ENCODE measurements at places on chromosomes 7 and 10. TPM values are rescaled to one million over a fixed set of nuclear protein-coding genes. Genes with fewer than 3 reads are reported as not detected.

Gene PNLIPRP3
- total RNA-seq, result 1.3 TPM

Gene LEP
- not detected for total RNA-seq

Gene TCF7L2
- total RNA-seq, result 133 TPM

Gene RELN
- 1.7 TPM for total RNA-seq

Gene FAM185A
- total RNA-seq, result 35.0 TPM

Gene NPY4R
- total RNA-seq, result 22.9 TPM

Gene CDH23
- total RNA-seq, result 1.7 TPM

DNA sequence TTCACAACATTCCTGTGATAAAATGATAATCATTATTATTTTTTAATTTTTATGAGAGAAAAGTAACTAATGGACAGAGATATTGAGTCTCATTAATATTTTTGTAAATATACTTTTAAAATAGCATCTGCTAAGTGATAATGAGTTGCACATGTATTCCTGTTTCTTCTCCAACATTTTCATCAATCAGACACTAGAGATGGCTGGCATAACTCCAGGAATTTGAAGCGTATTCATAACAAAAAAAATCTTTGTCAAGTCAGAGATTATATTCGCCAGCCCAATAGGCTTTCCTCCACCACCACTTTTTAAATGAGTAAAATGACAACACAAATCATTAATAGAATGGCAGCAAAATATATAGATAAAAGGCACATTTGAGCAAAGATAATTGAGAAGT, 524.0 kb upstream of the KCND2 start:
- H3K4me3 ChIP-seq, result no peak overlapping the region
- no peak overlapping the region for H3K27ac ChIP-seq
- H3K4me1 ChIP-seq, result no peaks in the 10 kb centered on the region
- DNase-seq, result no peak

DNA sequence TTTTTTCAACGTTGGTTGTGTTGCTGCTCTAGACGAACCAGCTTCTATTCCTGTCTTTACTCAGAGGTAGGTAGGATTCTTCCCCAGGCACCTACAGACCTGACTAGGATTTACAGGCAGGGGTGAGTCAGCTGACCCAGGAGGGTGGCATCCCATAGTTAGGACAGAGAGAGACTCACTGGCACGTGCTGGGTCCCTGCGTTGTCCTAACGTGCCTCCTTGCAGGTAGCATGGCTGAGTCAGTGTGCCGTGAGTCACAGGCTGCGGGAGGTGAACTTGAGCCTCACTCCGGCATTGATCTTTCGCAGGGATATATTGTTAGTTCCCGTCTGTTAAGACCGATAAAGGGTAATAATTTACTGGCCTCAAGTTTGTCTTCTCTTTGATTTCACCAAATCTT, 96.5 kb downstream of the PFKFB3 start:
- no peak overlapping the region for H3K4me3 ChIP-seq
- DNase-seq, result peak; percentile 75
- H3K27me3 ChIP-seq, result no peaks in the 10 kb centered on the region
- no peak overlapping the region for H3K27ac ChIP-seq
- no peaks in the 10 kb centered on the region for H3K36me3 ChIP-seq
- peaks cover 48% of the 10 kb centered on the region for H3K4me1 ChIP-seq

- no peaks in the 10 kb centered on the region for H3K27me3 ChIP-seq
- DNase-seq, result no peak
- H3K27ac ChIP-seq, result no peak overlapping the region
- no peak overlapping the region for H3K4me3 ChIP-seq
- H3K36me3 ChIP-seq, result no peaks in the 10 kb centered on the region
- no peaks in the 10 kb centered on the region for H3K4me1 ChIP-seq
These were observed 118.9 kb downstream of the SND1 start for GRCh38 chr7:127770885-127771284.

DNA sequence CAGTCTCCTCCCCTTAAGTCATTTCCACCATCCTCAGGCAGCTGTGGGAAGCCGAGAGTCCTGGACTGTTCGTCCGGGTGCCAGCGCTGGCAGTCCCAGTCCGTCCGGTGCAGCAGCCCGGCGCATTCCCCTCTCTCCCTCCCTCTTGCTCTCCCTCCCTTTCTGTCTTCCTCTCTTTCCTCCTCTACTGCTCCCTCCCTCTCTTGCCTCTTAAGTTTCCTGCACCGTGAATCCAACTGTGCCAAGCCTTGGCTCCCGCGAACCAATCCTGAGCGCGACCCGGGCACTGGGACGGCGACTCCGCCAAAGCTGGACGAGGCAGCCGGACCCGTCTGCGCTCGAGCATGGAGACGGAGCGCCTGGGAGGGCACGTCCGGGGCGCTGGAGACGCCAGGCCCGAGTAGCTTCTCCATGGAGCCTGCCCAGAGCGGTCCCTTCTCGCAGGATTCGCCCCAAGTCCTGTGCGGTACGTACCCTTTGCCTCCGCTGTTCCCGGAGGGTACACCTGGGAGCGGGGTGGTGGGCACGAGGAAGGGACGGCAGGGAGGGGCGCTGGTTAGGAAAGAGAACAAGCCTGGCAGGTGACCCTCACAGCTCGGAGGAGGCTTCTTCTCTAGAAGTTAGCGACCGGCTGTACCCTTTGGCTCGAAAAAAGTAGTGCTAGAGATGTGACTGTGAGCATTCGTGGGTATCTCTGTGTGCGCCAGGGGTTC, 1.0 kb downstream of the NXPH1 start:
- no peak overlapping the region for H3K27ac ChIP-seq
- no peak for DNase-seq
- no peak overlapping the region for H3K4me3 ChIP-seq
- H3K4me1 ChIP-seq, result peaks cover 38% of the 10 kb centered on the region

DNA sequence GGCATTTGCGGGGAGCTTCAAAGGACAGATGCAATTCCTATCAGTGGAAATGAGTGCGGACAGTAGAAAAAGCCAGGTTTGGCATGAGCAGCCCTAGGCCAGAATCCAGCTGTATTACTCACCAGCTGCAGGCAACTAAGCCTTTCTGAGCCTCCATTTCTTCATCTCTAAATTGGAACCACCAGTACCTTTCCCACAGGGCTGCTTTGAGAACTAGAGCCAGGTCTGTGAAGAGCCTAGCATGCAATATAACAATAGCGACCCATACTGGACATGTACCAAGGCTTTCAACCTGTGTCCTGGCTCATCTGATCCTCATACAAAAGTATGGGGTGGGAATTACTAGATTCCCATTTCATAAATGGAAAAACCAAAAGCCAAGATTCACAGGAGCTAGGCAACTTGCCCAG, 101.0 kb downstream of the GSAP start:
- no peaks in the 10 kb centered on the region for H3K27me3 ChIP-seq
- H3K4me1 ChIP-seq, result peaks cover 37% of the 10 kb centered on the region
- H3K4me3 ChIP-seq, result no peak overlapping the region
- no peak overlapping the region for H3K27ac ChIP-seq
- peaks cover 74% of the 10 kb centered on the region for H3K36me3 ChIP-seq

GRCh38 chr10:53122281-53122680, 349.7 kb upstream of the MBL2 start:
- H3K36me3 ChIP-seq, result no peaks in the 10 kb centered on the region
- H3K4me3 ChIP-seq, result no peak overlapping the region
- no peaks in the 10 kb centered on the region for H3K4me1 ChIP-seq
- no peak overlapping the region for H3K27ac ChIP-seq
- no peaks in the 10 kb centered on the region for H3K27me3 ChIP-seq

GRCh38 chr7:7957513-7957912, 11.1 kb upstream of the GLCCI1 start:
- no peaks in the 10 kb centered on the region for H3K36me3 ChIP-seq
- DNase-seq, result no peak
- no peaks in the 10 kb centered on the region for H3K27me3 ChIP-seq
- no peak overlapping the region for H3K4me3 ChIP-seq
- no peak overlapping the region for H3K27ac ChIP-seq

GRCh38 chr10:133310399-133310755, 1.7 kb downstream of the ZNF511 start:
- H3K4me3 ChIP-seq, result no peak overlapping the region
- no peak overlapping the region for H3K27ac ChIP-seq
- H3K27me3 ChIP-seq, result no peaks in the 10 kb centered on the region
- no peak for DNase-seq

- no peaks in the 10 kb centered on the region for H3K4me1 ChIP-seq
- H3K27ac ChIP-seq, result no peak overlapping the region
- H3K36me3 ChIP-seq, result peaks cover 14% of the 10 kb centered on the region
These were observed 34.5 kb downstream of the CRHR2 start for GRCh38 chr7:30647589-30648364.

DNA sequence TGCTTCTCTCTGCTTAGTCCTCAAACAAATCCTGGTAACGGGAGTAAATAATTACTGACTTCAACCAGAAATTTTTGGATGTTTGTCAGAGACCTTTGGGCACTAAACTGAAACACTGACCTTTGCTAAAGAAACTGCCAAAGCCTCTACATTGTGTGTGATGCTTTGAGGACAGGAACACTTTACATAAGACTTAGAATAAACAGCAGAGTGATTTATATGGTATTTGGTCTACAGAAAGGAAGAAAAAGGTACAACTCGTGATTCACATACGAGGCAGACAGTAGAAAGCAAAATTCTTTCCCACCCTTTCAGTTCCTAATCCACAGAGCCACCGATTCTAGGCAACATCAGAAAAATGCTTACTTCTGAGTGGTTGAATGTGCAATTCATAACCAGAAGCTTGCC, 59.8 kb downstream of the SLC16A12 start:
- H3K36me3 ChIP-seq, result no peaks in the 10 kb centered on the region
- DNase-seq, result no peak
- H3K27me3 ChIP-seq, result no peaks in the 10 kb centered on the region
- H3K4me1 ChIP-seq, result no peaks in the 10 kb centered on the region
- H3K4me3 ChIP-seq, result no peak overlapping the region
- peak overlapping the region; percentile 49 for H3K27ac ChIP-seq

DNA sequence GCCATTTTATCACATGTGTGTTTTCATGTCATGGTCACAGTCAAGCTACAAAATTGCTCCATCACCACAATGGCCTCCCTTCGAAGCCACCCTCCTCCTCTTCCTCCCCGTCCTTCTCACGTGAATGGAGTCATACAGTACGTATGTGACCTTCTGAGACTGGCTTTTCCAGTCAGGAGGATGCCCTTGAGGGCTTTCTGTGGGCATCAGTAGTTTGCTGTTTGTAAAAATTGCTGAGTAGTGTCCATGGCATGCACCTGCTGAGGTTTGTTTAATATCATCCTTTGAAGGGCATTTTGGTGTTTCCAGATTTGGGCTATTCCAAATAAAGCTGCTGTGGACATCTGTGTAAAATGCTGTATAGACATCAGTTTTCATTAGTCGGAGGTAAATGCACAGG, 5.9 kb upstream of the UBE3C start:
- H3K27me3 ChIP-seq, result peaks cover 43% of the 10 kb centered on the region
- no peak for DNase-seq
- H3K4me1 ChIP-seq, result no peaks in the 10 kb centered on the region
- no peak overlapping the region for H3K4me3 ChIP-seq
- no peaks in the 10 kb centered on the region for H3K36me3 ChIP-seq
- H3K27ac ChIP-seq, result no peak overlapping the region

DNA sequence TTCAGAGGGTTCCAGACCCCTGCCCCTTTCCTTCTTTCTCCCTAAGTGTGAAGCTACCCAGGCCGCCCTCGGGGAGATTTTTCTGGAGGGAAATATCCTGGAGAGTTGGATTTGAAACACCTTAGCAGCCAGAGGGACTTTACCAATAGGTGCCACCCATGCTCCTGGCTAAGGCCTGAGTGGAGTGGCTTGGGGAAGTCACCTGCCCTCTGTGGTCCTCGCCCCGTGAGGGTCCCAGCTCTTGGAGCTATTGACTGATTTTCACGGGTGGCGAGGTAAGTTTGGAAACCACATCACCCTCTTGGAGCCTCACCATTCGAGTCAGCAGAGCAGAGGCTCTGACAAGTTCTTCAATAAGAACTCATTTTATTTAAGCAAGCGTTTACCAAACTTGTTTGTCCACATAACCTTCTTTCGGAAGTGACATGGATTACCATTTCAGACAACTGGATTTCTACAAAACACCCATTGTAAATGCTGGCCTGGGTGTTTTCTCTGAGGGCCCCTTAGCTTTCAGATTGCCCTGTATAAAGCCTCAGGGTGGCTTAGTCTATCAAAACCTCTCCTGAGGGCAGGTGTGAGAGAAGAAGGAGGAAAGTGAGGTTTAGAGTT, 20.4 kb downstream of the AQP1 start:
- H3K36me3 ChIP-seq, result no peaks in the 10 kb centered on the region
- H3K27me3 ChIP-seq, result no peaks in the 10 kb centered on the region
- no peak overlapping the region for H3K27ac ChIP-seq

DNA sequence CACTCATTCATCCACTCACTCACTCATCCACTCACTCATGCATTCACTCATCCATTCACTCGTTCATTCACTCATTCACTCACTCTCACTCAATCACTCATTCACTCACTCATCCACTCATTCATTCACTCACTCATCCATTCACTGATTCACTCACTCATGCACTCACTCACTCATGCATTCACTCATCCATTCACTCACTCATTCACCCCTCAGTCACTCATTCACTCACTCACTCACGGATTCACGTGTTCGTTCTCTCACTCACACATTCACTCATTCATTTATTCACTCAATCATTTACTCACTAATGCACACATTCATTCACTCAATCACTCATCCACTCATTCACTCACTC, 73.4 kb downstream of the CARD11 start:
- no peaks in the 10 kb centered on the region for H3K4me1 ChIP-seq
- no peaks in the 10 kb centered on the region for H3K27me3 ChIP-seq
- no peak overlapping the region for H3K27ac ChIP-seq
- no peaks in the 10 kb centered on the region for H3K36me3 ChIP-seq

GRCh38 chr7:157855016-157855415, 518.2 kb downstream of the DNAJB6 start:
- H3K4me1 ChIP-seq, result peaks cover 20% of the 10 kb centered on the region
- no peaks in the 10 kb centered on the region for H3K27me3 ChIP-seq
- DNase-seq, result no peak
- peak overlapping the region; percentile 59 for H3K27ac ChIP-seq
- no peak overlapping the region for H3K4me3 ChIP-seq
- H3K36me3 ChIP-seq, result no peaks in the 10 kb centered on the region
